ENCODE measurements at places on chromosomes 2 and 18.

DNA sequence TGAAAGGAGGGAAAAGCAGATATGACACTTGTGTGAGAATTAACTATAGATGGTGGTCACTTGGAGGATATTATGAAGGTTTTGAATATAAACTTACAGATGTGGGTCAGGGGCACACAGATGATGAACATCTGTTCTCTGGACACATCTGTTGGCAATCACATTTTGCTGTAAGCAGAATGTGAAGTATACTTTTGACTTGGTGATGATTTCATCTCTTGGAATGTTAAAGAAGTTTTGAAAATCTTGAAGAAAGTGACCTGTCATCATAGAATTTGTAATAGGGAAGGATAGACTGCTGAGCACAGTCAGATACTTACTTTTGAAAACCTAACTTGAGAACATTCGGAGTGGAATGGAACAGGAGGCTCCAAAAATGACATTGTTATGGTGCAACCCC, 40.2 kb downstream of the PIKFYVE start:
- DNase-seq, result no peak

DNA sequence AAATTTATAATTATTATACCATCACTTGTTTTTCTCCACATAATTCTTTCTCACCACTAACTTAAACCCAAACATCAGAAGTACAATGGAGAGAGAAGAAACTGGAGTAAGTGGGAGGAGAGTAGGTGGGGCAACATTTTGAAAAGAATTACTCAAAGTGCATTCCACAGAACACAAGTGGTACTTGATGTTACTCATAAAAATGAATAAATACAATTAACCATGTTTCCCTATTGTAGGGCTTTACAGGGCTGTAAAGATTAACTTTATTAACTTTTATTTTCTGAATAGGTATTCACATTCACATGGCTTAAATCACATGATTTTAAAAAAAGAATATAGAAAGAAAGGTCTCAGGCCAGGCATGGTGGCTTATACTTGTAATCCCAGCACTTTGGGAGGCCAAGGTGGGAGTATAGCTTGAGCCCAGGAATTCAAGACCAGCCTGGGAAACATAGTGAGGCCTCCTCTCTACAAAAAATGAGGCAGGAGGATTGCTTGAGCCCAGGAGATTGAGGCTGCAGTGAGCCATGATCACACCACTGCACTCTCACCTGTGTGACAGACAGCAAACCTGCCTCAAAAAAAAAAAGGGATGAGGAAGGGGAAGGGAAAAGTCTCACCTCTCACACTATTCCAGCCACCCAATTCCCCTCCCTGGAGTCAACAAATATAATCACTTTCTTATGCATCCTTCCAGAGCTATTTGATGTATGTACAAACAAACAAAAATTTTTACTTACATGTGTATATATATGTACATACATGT, 47.1 kb downstream of the KCNG3 start:
- no peak for DNase-seq

- DNase-seq, result no peak
These were observed 67.1 kb downstream of the MARCO start for GRCh38 chr2:119009110-119009509.

GRCh38 chr2:144131042-144131441, 388.9 kb downstream of the ZEB2 start:
- DNase-seq, result no peak

GRCh38 chr2:210442878-210443277, 33.7 kb downstream of the LANCL1 start:
- no peak for DNase-seq

GRCh38 chr18:33538418-33539042, 39.5 kb upstream of the ASXL3 start:
- DNase-seq, result no peak

DNA sequence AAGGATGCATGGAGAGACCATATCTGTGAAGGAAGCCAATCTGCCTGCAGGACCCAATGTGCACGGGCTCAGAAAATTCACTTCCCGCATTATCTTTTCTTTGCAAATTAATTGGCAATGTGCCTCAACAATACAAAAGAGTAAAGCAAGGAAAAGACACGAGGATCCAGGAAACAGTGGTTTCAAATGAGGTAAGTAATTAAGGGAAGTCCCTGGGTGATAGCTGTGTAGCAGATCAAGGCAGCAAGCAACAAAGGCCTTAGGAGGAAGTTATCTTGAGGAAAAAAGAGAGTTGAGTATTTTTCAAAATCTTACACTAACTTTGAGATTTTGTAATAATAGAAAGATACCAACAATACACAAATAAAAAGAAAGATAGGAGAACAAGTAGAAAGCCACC, 44.3 kb upstream of the TGIF1 start:
- DNase-seq, result no peak

- no peak for DNase-seq
These were observed 95.3 kb downstream of the PHLPP1 start for GRCh38 chr18:62810682-62811081.

DNA sequence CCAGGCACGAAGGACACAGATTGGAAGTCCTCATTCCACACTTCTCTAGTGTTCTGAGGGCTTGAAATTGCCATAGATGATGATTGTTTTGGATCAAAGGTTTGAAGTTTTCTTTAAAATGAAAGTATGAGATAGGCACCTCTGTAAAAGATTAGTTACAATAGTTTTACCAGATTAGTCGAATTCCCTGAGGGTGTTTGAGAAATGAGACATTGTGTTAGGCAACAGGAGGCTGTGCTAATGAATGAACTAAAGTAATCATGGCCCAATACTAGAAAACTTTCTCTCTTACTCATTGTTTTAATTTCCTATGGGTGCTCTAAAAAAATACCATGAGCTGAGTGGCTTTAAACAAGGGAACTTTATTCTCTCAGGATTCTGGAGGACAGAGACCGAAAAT, 421.7 kb downstream of the RNF144A start:
- no peak for DNase-seq

- DNase-seq, result no peak
These were observed 197.2 kb upstream of the POU3F3 start for GRCh38 chr2:104656571-104657163.

DNA sequence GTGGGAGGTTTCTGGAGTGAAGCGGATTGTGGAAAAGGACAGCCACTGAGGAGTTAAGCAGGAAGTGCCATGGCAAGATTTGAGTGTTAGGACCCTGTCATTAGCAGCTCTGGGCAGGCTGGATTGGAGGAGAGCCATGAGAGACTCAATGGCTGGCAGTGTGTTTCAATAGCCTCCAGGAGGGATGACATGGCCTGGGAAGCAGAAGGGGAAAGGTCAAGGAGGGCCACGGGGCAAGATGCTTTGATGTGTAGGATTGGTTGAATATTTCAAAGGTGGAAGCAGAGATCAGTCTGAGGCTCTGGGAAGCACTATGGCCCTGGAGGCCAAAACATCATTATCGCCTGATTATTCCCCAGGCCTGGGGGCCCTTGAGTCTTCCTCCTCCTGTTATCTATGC, 229.0 kb upstream of the HS6ST1 start:
- DNase-seq, result no peak

DNA sequence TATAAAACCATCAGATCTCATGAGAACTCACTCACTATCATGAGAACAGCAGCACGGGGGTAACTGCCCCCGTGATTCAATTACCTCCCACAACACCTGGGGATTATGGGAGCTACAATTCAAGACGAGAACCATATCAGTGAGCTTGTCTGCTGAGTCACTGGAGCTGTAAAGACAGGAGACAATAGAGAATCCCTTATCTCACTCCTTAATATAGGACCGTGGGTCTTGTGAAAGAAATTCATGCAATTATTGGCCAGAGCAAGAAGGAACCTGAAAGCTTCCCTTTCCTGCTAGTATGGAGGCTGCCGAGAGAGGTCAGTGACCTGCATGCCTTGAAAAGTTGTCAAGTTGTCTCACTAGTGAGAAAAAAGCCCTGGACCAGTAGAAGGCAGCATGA, 9.5 kb upstream of the TNFAIP6 start:
- no peak for DNase-seq

GRCh38 chr18:36294031-36294430, 3.5 kb upstream of the FHOD3 start:
- DNase-seq, result no peak

DNA sequence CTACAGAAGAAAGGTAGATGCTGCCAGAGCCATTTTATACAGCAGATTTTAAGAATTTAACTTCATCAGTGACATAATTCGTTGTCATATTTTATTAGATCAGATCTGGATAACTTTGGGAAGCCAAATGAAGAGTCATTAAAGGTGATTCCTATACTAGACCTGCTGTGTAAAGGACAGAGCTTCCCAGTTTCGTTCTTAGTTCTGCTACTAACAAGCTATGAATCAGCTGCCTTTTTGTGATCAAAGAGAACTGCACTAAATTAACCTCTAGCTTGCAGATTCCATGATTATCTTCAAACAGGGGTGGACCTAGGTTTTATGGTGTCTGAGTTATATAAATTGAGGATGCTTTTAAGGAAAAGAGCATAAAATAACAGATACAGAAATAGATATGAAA, 926.5 kb upstream of the ACVR2A start:
- DNase-seq, result no peak

GRCh38 chr2:70946832-70947442, 11.2 kb downstream of the ATP6V1B1 start:
- peak; percentile 68 for DNase-seq

DNA sequence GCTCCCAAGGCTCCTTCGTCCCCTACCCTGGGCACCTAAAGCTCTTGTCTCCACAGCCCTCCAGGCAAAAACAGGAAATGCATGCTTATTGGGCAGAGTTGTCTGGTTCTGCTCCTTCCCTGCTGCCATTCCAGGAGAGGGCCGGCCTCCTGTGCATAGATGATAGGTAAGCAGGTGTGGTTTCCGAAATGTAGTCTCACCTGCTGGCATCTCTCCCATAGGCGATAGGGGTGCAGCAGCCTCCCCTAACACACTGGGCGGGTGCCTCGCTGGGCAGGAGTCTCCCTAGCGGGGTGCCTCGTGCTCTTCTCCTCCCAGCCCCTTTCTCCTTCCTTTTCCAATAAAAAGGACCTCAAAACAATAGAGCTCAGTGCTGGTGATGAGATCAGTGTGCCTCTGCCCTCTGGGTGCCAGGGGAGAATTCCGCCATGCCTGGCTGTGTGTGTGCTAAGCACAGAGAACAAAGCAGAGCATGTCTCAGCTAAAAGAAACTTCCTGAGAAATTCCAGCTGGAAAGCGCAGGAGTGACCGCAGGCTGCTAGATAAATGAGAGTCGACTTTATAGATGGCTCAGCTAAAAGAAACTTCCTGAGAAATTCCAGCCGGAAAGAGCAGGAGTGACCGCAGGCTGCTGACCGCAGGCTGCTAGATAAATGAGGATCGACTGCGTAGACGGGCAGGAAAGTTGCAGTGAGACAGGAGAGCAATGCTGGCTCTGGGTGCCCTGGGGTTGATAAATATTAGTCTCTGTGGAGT, 11.3 kb upstream of the PXDN start:
- DNase-seq, result no peak

DNA sequence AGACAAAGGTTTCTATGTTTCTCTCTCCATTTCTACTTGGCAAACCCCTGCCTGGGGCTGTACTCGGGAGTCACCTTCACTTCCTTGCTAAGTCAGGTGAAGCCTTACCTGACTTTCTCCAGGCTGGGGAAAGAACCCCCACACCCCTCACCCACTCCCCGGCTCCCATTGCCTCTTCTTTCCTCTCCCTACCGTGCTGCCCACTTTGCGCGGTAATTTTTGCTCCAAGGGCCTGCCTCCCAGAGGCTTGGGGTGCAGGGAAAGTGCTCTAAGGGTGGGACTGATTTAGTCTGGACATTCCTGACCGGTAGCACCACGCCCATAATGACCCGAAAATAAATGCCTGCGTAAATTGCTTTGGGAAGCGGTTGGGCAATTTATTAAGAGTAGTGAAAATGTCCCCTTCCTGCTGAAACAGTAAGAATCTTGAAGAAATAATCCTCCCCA, 49.1 kb upstream of the ATP6V1B1 start:
- DNase-seq, result no peak

- no peak for DNase-seq
These were observed 98.5 kb upstream of the RIOK3 start for GRCh38 chr18:23354625-23355024.

DNA sequence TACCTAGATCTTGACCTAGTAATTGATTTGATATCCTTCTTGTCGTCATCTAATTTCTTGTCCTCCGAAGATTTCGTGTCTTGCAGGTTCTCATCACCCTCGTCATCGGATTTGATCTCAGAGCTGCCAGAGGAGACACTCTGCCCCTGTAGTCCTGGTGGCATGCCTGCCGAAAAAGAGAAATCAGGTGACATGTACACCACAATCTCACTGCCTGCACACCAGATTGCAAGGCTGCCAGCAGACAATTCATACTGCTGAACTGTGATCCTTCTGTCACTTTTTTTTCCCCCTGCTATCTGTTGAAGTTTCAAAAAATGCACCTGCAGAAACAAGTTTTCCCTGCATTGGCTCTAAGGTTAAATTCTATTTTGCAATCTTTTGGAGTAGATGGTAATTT, 273.2 kb upstream of the CCDC68 start:
- no peak for DNase-seq

DNA sequence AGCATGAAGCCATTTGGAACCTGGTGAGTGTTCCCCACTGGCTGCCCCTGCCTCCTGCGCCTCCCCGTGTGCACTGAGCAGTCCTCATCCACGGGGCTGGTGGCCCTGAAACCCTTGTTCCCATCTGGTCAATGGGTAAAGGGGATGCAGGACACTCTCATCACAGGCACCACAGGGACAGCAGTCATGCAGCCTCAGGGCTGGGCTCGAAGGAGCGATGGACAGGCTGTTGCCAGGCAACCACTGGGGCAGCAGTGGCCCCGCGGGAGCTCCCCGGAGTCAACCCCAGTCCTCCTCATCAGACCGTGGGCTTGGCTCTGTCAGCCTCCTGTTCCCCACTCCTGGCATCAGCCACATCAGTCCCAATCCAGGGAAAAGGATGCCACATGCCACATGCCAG, 509.5 kb downstream of the EIPR1 start:
- no peak for DNase-seq

DNA sequence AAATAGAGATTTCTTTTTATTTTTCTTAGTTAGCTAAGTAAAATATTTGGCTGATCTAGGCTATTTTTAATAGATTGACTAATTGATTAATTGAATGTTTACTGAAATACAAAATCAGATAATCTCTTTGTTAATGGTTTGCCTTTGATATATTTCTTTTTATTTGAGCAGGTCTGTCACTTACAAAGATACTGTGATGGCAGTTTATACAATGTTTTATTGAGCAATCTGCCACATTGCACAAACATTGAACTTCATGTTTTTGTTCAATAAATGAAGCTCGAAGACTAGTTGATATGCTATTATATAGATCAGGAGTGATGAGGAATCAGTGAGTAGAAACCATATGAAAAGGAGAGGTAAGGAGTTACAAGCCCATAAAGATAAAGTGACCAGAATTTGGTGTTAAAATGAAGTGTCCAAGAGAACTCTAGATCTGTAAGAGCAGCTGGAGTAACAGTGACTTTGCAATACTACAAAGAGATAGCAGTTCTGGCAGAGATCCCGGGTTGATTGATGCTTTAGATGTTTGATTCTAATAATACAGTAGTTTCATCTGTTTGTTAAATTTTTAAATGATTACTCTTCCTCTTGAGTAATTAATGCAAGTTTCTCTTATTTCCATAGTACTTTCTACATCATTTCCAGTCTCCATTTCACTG, 574.2 kb downstream of the CCDC85A start:
- DNase-seq, result no peak

Data from activated T-cell treated with anti-CD3 and anti-CD28 coated beads, Interleukin-2, amount 50 U/mL, for 48 hours (primary cell).